Activated CD4-positive, alpha-beta memory T cell treated with anti-CD3 and anti-CD28 coated beads, Interleukin-2, amount 10 ng/mL, durations not matched to agents 7 days and 5 days (primary cell): ENCODE measurements at places on chromosomes 13 and 19.

DNA sequence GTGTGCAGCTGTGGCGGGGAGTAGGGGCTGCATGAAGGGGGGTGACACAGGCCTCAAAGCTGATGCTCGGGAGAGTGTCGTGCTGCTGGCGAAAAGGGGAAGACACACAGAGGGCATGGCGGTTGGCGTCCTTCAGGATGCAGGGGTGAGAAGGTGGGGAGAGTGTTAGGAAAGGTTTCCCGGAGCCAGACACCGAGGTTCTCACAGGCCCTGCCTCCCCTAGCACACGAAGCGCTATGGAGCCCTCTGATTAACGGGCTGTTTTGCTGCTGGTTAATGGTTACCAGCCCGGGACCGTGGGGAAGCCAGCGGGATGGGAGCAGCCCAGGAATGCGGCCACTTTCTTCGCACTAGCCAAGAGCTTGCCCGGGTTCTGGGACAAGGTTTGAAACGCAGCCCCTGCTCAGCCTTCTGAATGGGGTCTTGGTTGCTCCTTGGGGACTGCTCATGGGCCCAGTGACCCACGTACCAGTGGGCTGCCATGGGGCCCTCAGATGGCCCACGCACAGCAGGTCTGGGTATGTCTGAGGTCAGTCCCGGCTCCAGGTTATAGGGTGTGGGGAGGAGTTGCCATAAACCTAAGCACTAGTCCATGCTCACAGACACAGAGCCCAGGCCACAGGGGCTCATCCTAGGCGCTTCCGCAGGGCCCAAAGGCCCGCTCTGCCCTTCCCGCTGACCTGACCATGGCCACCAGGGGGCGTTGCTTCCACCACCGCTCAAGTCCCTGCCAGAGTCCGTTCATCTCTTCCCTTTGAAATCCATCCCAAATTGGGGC lies 31.3 kb upstream of the ISYNA1 start:
- no peaks in the 10 kb centered on the region for H3K27me3 ChIP-seq
- H3K4me3 ChIP-seq = no peak overlapping the region
- peaks cover 26% of the 10 kb centered on the region for H3K4me1 ChIP-seq

GRCh38 chr19:49823472-49823871 lies 5.4 kb downstream of the MED25 start:
- peaks cover 30% of the 10 kb centered on the region for H3K36me3 ChIP-seq
- H3K27ac ChIP-seq = no peak overlapping the region
- no peak for DNase-seq

DNA sequence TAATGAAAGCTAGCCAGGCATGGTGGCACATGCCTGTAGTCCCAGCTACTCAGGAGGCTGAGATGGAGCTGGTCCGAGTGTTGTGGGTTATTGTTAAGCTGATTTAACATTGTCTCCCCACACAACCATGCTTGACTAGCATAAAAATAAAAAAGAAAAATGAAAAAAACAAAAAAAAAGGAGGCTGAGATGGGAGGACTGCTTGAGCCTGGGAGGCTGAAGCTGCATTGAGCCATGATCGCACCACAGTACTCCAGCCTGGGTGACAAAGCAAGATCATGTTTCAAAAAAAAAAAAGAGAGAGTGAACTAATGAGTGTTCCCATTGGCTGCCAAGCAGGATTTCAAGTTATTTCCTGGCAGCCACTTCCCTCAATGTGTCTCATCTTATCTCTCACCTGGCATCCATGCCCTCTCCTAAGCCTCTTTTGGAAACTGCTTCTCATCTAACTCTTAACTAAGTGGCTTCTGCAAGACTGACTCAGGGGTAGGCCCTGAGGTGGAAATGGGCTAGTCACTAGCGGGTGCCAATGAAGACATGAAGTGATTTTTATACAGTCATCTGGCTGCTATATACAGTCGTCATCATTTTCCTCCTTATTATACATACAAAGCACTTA lies 4.9 kb downstream of the THAP8 start:
- H3K27ac ChIP-seq = no peak overlapping the region
- no peak overlapping the region for H3K4me3 ChIP-seq
- no peaks in the 10 kb centered on the region for H3K27me3 ChIP-seq
- H3K4me1 ChIP-seq = peaks cover 19% of the 10 kb centered on the region

- peak overlapping the region; percentile 31 for H3K4me3 ChIP-seq
- peaks cover 60% of the 10 kb centered on the region for H3K4me1 ChIP-seq
- DNase-seq = peak; percentile 77
- H3K36me3 ChIP-seq = no peaks in the 10 kb centered on the region
- H3K27me3 ChIP-seq = no peaks in the 10 kb centered on the region
These were observed 475.8 kb downstream of the FOXO1 start for GRCh38 chr13:40190641-40191100.

DNA sequence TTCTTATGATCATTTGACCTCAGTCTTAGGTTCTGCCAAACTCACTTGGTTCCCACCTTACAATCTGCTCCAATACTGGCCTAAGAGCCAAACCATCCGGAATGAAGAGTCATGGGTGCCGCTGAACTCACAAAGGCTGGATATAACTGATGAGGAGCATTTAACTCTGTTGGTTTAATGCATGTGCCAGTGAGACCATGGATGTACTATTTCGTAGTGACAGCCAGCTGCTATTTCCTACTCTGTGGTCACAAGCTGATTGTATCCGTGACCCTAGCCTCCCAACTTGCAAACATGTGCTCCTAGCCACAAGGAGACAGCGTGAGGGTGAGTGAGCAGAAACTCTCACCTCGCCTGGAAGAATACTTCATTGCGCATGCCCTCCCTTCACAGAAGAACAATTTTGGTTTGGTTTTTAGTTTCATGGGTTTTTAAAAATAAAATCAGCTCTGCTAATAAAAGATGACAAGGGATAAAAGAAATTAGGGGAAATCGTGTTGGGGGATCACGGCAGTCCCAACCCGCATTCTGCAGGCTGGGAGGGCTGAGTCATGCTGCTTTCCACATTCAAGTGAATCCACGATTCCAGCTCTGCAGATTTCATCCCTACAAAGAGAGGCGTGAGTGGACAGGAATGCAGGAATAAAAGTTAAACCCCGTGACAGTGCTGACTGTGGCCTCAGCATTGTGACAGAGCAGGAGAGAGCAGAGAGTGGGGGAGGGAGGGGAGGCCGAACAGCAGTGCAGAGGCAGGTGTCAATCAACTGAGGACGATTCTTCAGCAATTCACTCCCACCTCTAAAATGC lies 66.8 kb upstream of the RAP2A start:
- peaks cover 10% of the 10 kb centered on the region for H3K36me3 ChIP-seq
- H3K27ac ChIP-seq = no peak overlapping the region
- H3K4me1 ChIP-seq = peaks cover 18% of the 10 kb centered on the region
- no peak overlapping the region for H3K4me3 ChIP-seq
- no peaks in the 10 kb centered on the region for H3K27me3 ChIP-seq
- DNase-seq = no peak

DNA sequence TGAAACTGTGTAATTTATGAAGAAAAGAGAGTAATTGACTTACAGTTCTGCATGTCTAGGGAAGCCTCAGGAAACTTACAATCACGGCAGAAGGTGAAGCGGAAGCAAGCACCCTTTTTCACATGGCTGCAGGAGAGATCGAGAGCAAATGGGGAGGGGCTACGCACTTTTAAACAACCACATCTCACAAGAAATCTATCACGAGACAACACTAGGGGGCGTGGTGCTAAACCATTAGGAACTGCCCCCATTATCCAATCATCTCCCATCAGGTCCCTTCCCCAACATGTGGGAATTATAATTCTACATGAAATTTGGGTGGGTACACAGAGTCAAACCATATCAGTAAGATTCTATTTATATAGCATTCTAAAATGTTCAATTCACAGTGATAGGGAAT lies 114.8 kb upstream of the TRPC4 start:
- no peaks in the 10 kb centered on the region for H3K36me3 ChIP-seq
- DNase-seq = no peak
- no peaks in the 10 kb centered on the region for H3K4me1 ChIP-seq
- H3K27ac ChIP-seq = no peak overlapping the region

GRCh38 chr19:7456964-7457541 lies 31.8 kb downstream of the PEX11G start:
- no peak overlapping the region for H3K4me3 ChIP-seq
- peaks cover 54% of the 10 kb centered on the region for H3K36me3 ChIP-seq
- H3K27ac ChIP-seq = no peak overlapping the region

GRCh38 chr13:48443442-48444208 lies 30.7 kb upstream of the LPAR6 start:
- peak overlapping the region; percentile 33 for H3K4me3 ChIP-seq
- DNase-seq = no peak
- H3K4me1 ChIP-seq = peaks cover 22% of the 10 kb centered on the region
- H3K27me3 ChIP-seq = no peaks in the 10 kb centered on the region
- H3K36me3 ChIP-seq = peaks cover 30% of the 10 kb centered on the region

DNA sequence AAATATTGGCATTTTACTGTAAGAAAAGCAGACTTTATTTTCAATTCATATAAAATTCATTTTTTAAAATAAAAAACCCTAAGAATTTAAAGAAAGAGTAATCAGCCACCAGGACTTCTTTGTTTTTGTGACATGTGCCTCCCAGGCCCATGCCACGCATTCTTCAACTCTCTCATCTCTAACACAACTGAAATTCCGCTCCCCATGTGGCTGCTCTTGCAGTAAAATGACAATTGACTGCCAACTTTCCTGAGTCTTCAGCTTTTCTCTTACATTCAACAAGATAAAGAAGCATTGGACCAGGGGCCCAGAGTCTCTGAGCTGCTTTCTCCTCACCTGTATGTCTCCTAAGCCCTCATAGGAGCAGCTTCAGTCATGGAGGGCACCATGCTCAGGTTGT lies 372.1 kb downstream of the UQCRFS1 start:
- no peak overlapping the region for H3K4me3 ChIP-seq
- no peaks in the 10 kb centered on the region for H3K27me3 ChIP-seq
- no peak overlapping the region for H3K27ac ChIP-seq
- no peak for DNase-seq
- no peaks in the 10 kb centered on the region for H3K4me1 ChIP-seq

- H3K27me3 ChIP-seq = no peaks in the 10 kb centered on the region
- peaks cover 79% of the 10 kb centered on the region for H3K4me1 ChIP-seq
- H3K36me3 ChIP-seq = peaks cover 12% of the 10 kb centered on the region
- peak overlapping the region; percentile 89 for H3K4me3 ChIP-seq
- peak; percentile 51 for DNase-seq
- peak overlapping the region; percentile 99 for H3K27ac ChIP-seq
These were observed 14.3 kb downstream of the IER2 start for GRCh38 chr19:13164343-13165161.

GRCh38 chr13:111042661-111043226 lies 72.4 kb upstream of the ARHGEF7 start:
- H3K4me3 ChIP-seq = no peak overlapping the region
- H3K27me3 ChIP-seq = peaks cover 32% of the 10 kb centered on the region
- DNase-seq = no peak
- peaks cover 27% of the 10 kb centered on the region for H3K4me1 ChIP-seq
- H3K36me3 ChIP-seq = no peaks in the 10 kb centered on the region

- no peak overlapping the region for H3K27ac ChIP-seq
- no peak for DNase-seq
- H3K36me3 ChIP-seq = peaks cover 3% of the 10 kb centered on the region
- peaks cover 12% of the 10 kb centered on the region for H3K4me1 ChIP-seq
- peaks cover 1% of the 10 kb centered on the region for H3K27me3 ChIP-seq
- H3K4me3 ChIP-seq = no peak overlapping the region
These were observed 11.8 kb upstream of the BTBD2 start for GRCh38 chr19:2027361-2027760.

GRCh38 chr13:113196970-113197737 lies 11.3 kb downstream of the PCID2 start:
- no peak overlapping the region for H3K27ac ChIP-seq
- H3K36me3 ChIP-seq = peaks cover 61% of the 10 kb centered on the region
- H3K27me3 ChIP-seq = no peaks in the 10 kb centered on the region
- DNase-seq = no peak
- peaks cover 8% of the 10 kb centered on the region for H3K4me1 ChIP-seq

GRCh38 chr13:58655086-58655485 lies 1023.5 kb downstream of the PCDH17 start:
- H3K27me3 ChIP-seq = no peaks in the 10 kb centered on the region
- no peak overlapping the region for H3K4me3 ChIP-seq
- no peak overlapping the region for H3K27ac ChIP-seq
- no peak for DNase-seq
- H3K4me1 ChIP-seq = no peaks in the 10 kb centered on the region
- no peaks in the 10 kb centered on the region for H3K36me3 ChIP-seq

- peaks cover 5% of the 10 kb centered on the region for H3K27me3 ChIP-seq
- no peaks in the 10 kb centered on the region for H3K36me3 ChIP-seq
- DNase-seq = peak; percentile 28
- H3K4me3 ChIP-seq = no peak overlapping the region
- no peak overlapping the region for H3K27ac ChIP-seq
- H3K4me1 ChIP-seq = no peaks in the 10 kb centered on the region
These were observed 25.0 kb upstream of the FXYD3 start for GRCh38 chr19:35090506-35091214.

GRCh38 chr13:39820606-39821005 lies 165.1 kb downstream of the COG6 start:
- peaks cover 27% of the 10 kb centered on the region for H3K4me1 ChIP-seq
- no peak overlapping the region for H3K27ac ChIP-seq
- no peaks in the 10 kb centered on the region for H3K27me3 ChIP-seq
- no peak for DNase-seq
- H3K36me3 ChIP-seq = no peaks in the 10 kb centered on the region

GRCh38 chr19:12936582-12936981 lies 1.8 kb upstream of the CALR start:
- no peak overlapping the region for H3K4me3 ChIP-seq
- peaks cover 58% of the 10 kb centered on the region for H3K4me1 ChIP-seq
- H3K36me3 ChIP-seq = peaks cover 45% of the 10 kb centered on the region
- no peaks in the 10 kb centered on the region for H3K27me3 ChIP-seq
- DNase-seq = no peak

DNA sequence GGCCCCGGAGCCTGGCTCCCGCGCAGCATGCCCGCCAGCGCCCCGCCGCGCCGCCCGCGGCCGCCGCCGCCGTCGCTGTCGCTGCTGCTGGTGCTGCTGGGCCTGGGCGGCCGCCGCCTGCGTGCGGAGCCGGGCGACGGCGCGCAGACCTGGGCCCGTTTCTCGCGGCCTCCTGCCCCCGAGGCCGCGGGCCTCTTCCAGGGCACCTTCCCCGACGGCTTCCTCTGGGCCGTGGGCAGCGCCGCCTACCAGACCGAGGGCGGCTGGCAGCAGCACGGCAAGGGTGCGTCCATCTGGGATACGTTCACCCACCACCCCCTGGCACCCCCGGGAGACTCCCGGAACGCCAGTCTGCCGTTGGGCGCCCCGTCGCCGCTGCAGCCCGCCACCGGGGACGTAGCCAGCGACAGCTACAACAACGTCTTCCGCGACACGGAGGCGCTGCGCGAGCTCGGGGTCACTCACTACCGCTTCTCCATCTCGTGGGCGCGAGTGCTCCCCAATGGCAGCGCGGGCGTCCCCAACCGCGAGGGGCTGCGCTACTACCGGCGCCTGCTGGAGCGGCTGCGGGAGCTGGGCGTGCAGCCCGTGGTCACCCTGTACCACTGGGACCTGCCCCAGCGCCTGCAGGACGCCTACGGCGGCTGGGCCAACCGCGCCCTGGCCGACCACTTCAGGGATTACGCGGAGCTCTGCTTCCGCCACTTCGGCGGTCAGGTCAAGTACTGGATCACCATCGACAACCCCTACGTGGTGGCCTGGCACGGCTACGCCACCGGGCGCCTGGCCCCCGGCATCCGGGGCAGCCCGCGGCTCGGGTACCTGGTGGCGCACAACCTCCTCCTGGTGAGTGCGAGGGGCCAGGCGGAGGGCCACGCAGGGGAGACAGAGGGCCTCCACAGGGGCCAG lies at the start of gene KL:
TSS of gene KL (plus strand) at position 10 of the 909 bp plus-strand sequence. CDS start at position 28, 18 bp downstream.
- H3K4me3 ChIP-seq = peak within 1 kb of the TSS; percentile 58
- peak; percentile 21 for DNase-seq
- H3K36me3 ChIP-seq = no peaks in the 10 kb centered on the region
- peaks cover 20% of the 10 kb centered on the region for H3K4me1 ChIP-seq
